CD14-positive monocyte (primary cell): ENCODE measurements at places on chromosomes 13 and 19. TPM values are rescaled to one million over a fixed set of nuclear protein-coding genes. Genes with fewer than 3 reads are reported as not detected.

The UBE2L5 gene
- not detected for polyA plus RNA-seq

The CEACAM3 gene
- 5.9 TPM for polyA plus RNA-seq

The NLRP5 gene
- polyA plus RNA-seq: not detected in 2 replicates

The C19orf81 gene
- not detected for polyA plus RNA-seq

The GPR183 gene
- 288 TPM for polyA plus RNA-seq

The ZNF8 gene
- 0.05 TPM for polyA plus RNA-seq

The LILRA2 gene
- polyA plus RNA-seq: 451 TPM

The CEACAM19 gene
- polyA plus RNA-seq: not detected
